ENCODE measurements at places on chromosomes 2 and 18. TPM values are rescaled to one million over a fixed set of nuclear protein-coding genes. Genes with fewer than 3 reads are reported as not detected.

The CELF4 gene
- total RNA-seq: not detected

The ADRA2B gene
- total RNA-seq: not detected

The ITPRIPL1 gene
- total RNA-seq: 5.5 TPM

The AAMP gene
- total RNA-seq: 88.8 TPM

The C1QL2 gene
- not detected for total RNA-seq

The TUBB8B gene
- 0.63 TPM for total RNA-seq

The TRABD2A gene
- total RNA-seq: 0.49 TPM

The HRH4 gene
- not detected for total RNA-seq

The TCF7L1 gene
- total RNA-seq: 2.2 TPM

The CEBPZOS gene
- 20.2 TPM for total RNA-seq

The SERPINB13 gene
- total RNA-seq: not detected

The REG3A gene
- not detected for total RNA-seq

The CRYGD gene
- not detected for total RNA-seq

The LIMS4 gene
- total RNA-seq: 3.0 TPM

The TRIM43 gene
- not detected for total RNA-seq

The SPP2 gene
- total RNA-seq: not detected

The LYPD6 gene
- total RNA-seq: 2.9 TPM

The CNGA3 gene
- total RNA-seq: not detected

The PRSS56 gene
- total RNA-seq: not detected

The RBBP8 gene
- total RNA-seq: 31.3 TPM

The CTAGE1 gene
- not detected for total RNA-seq

The CYRIA gene
- total RNA-seq: 4.3 TPM

The SNRPD1 gene
- 10.3 TPM for total RNA-seq

The KHK gene
- total RNA-seq: 2.5 TPM

The DNPEP gene
- 73.0 TPM for total RNA-seq

The NT5C1B gene
- total RNA-seq: not detected

The CTDSP1 gene
- 98.8 TPM for total RNA-seq

The SERPINB8 gene
- total RNA-seq: 7.8 TPM

The TFCP2L1 gene
- 0.33 TPM for total RNA-seq

The GKN2 gene
- total RNA-seq: not detected

The TDRD15 gene
- total RNA-seq: not detected

The DQX1 gene
- total RNA-seq: not detected

The TMEM178A gene
- total RNA-seq: 4.4 TPM
